ENCODE measurements at places on chromosomes 13 and 19.

GRCh38 chr13:103976371-103976770, 910.2 kb upstream of the SLC10A2 start:
- no peak for DNase-seq

GRCh38 chr19:47729468-47729798, 15.9 kb upstream of the NOP53 start:
- DNase-seq: peak; percentile 93

GRCh38 chr13:41691274-41691673, 233.9 kb downstream of the RGCC start:
- peak; percentile 37 for DNase-seq

GRCh38 chr19:18480006-18480691, 41.7 kb downstream of the ELL start:
- DNase-seq: peak; percentile 58

DNA sequence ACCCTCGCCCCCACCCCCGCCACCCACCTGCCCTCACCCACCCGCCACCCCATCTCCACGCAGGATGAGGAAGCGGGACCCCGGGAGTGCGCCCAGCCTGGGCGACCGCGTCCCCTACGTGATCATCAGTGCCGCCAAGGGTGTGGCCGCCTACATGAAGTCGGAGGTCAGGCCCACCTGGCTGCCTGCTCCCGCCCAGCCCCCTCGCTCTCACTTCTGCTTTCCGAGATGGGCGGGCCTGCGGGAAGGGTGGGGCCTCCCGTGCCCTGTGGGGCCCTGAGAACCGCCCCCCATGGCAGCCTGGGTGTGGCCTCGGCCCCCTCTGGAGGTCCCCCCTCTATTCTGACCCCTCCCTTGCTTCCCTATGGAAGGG, 3.1 kb upstream of the SPIB start:
- DNase-seq: no peak

DNA sequence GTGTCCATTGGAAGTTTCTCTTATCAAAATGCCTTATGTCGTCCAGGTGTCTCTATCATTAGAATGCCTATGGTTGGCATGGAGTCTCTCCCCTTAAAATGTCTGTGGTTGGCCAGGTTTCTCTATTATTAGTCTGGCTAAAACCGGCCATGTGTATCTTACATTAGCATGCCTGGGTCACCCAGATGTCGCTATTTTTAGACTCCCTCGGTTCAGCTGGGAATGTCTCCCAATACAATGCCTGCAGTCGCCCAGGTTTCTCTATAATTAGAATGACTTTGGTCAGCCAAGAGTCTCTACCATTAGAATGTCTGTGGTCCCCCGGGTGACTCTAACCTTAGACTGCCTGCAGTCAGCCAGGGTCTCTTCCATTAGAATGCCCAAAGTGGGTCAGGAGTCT, 1536.1 kb downstream of the UQCRFS1 start:
- DNase-seq: no peak

GRCh38 chr19:41703602-41704293, 4.7 kb upstream of the CEACAM5 start:
- DNase-seq: no peak

GRCh38 chr13:35979361-35979951, 151.7 kb downstream of the DCLK1 start:
- peak; percentile 95 for DNase-seq
